ENCODE measurements at places on chromosomes 2 and 18. TPM values are rescaled to one million over a fixed set of nuclear protein-coding genes. Genes with fewer than 3 reads are reported as not detected.

The NFU1 gene
- total RNA-seq: 92.9 TPM

The APCDD1 gene
- total RNA-seq: not detected

The TRABD2A gene
- 10.6 TPM for total RNA-seq

The CHRND gene
- total RNA-seq: not detected

The VAMP5 gene
- 51.0 TPM for total RNA-seq

The CASP10 gene
- 3.2 TPM for total RNA-seq

The SLC30A3 gene
- 6.5 TPM for total RNA-seq

The RIT2 gene
- not detected for total RNA-seq

The DSC3 gene
- total RNA-seq: not detected

The LAMA1 gene
- total RNA-seq: 7.2 TPM

The CFC1 gene
- not detected for total RNA-seq

The IKZF2 gene
- 1.8 TPM for total RNA-seq

The MC5R gene
- total RNA-seq: 6.7 TPM

The TXNDC2 gene
- total RNA-seq: 0.05 TPM

The SAG gene
- total RNA-seq: not detected

The RAD51AP2 gene
- 0.17 TPM for total RNA-seq

The SDC1 gene
- 241 TPM for total RNA-seq

The TMEM200C gene
- not detected for total RNA-seq

The GPR39 gene
- 4.7 TPM for total RNA-seq
